Suppressor macrophage (primary cell): ENCODE measurements at places on chromosomes 13 and 19.

DNA sequence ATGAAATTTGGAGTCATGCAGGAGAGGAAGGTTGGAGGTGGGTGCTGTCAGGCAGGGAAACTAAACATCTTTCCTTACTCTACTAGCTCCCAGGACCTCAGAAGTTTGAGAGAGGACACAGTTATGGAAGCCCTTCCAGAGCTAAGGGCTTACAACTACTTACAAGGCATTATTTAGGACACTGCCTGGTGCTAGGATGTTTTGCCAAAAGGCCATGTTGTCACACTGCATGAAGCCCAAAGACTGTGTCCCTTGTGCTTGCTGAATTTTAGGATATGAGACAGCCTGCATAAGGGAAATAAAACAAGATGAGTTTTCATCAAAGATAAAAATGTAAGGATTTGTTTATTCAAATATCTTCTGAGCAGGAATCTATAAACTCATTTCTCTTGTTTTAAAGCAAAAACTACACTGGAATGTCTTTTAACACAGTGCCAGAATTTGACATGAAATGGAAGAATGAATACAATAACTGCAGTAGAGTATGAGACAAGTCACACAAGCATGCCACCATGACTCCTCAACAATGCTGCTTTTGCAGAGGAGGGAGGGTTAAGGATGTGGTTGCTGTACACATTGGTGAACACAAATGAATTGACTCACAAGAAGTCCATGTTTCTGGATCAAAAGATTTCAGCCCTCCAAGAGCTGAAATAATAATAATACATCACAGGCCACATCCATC lies 258.4 kb downstream of the SPRY2 start:
- DNase-seq, result no peak

- DNase-seq, result no peak
Measured at GRCh38 chr13:69737129-69737935, 370.3 kb upstream of the ATXN8OS start.

DNA sequence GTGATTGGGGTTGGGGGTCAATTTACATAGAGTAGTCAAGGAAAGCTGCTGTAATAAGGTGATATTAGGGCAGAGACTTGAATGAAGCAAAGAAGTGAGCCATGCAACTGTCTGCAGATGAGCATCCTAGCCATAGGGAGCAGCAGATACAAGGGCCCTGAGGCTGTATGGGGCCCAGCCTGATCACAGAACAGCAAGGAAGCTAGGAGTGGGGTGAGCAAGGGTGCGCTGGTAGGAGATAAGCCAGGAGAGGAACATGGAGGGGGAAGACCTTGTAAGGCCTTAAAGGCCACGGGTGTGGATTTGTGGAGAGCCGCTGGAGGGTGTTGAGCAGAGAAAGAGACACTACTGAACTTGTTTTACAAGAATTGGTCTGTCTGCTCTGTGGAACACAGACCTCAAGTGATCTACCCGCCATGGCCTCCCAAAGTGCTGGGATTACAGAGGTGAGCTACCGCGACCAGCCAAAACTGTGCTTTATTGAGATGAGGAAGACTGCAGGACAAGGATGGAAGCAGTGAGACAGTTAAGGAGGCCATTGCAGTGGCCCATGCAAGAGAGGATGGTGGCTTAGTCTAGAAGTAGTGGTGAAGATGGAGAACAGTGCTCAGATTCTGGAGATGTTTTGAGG lies 93.0 kb downstream of the ZAR1L start:
- no peak for DNase-seq

DNA sequence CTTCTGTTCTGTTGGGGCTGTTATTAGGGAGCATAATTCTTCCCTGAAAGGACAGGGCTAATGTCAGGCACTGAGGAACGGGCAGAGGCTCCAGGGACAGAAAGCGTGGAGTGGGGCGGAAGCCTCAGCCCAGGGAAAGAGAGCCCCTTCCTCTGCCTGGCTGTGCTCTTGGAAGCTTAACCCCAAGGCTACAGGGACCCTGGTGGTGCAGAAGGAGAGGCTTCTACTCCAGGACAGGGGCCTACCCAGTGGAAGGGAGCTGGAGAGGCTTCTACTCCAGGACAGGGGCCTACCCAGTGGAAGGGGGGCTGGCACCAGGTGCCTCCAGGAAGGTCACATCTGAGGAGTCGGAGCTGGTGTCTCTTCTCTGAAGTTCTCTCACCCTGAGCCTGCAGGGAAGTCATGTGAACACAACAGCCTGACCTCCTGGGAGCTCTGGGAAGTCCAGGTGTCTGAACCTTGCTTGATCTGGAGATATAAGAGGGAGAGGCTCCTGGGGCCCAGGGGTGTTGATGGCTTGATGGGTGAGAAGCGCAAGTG lies 159.5 kb upstream of the SOX1 start:
- no peak for DNase-seq

GRCh38 chr19:4449022-4449638 lies 8.5 kb downstream of the UBXN6 start:
- no peak for DNase-seq

- no peak for DNase-seq
Measured at GRCh38 chr19:2246801-2247361, 2.2 kb upstream of the AMH start.

GRCh38 chr19:661427-662196 lies 1.4 kb downstream of the RNF126 start:
- DNase-seq, result peak; percentile 63

- DNase-seq, result no peak
Measured at GRCh38 chr19:51168564-51169282, 26.6 kb downstream of the SIGLEC7 start.

DNA sequence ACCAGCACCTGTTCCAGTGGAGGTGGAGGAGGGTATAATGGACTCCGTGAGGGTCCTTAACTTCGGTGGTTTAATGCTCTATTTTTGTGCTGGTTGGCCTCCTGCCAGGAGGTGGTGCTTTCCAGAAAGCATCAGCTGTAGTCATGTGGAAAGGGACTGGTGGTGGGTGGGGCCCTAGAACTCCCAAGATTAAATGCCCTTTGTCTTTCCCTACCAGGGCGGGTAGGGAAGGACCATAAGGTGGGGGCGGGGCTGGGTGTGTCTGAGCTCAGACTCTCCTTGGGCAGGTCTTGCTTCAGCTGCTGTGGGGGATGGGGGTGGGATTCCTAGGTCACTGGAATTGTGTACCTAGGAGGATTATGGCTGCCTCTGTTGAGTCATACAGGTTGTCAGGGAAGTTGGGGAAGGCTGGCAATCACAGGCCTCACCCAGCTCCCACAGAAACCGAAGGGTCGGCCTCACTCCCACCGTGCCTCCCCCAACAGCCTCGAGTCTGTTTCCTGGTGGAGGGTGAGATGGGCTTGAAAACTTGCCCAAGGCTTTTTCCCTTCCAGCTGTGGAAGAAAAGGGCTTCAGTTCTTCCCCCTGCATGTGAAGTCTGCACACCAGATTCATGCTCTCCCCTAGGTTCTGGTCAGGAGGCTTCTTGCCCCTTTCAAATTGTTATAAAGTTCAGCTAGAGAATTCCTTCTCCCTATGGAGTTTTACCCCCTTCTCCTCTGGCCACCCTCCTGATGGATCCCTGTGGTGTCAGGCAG lies 60.3 kb upstream of the CLDN10 start:
- no peak for DNase-seq

DNA sequence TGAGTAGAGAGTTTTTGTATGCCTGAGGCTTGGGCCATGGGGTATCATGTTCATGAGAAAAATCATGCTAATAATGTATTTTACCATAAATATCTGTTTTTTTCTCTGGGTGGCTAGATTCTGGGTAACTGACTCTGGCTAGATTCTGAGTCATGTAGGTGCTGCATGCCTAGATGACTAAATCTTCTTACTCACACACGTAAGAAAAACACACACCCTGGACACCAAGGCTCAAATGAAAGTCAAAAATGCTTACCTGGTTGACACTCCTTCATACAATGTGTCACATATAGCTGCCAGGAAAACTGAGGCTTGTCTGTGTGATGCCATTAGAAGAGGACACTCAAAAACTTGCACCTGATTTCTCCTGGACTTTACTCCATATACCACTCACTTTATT lies 597.4 kb upstream of the SLITRK1 start:
- DNase-seq, result no peak

GRCh38 chr19:3275583-3276340 lies 51.3 kb downstream of the CELF5 start:
- peak; percentile 86 for DNase-seq

DNA sequence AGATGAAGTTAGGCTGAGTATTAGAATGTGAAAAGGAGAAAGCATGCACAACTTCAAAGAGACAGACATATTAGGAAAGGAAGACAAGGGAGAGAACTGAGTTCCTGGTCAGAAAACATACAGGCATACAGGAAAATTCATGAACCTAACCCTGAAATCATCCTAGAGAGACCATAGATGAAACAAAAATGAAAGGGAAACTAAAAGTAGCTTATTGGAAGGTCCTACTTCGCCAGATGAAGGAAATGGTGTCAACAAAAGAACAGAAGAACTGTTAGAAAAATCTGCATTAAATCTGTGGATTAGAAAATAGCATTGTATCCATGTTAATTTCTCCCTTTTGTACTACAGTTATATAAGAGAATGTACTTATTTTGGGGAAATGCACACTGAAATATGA lies 169.0 kb upstream of the UFM1 start:
- no peak for DNase-seq

GRCh38 chr19:16042533-16043085 lies 33.7 kb upstream of the TPM4 start:
- DNase-seq, result no peak

GRCh38 chr13:102569488-102569887 lies 27.3 kb upstream of the TPP2 start:
- DNase-seq, result no peak

DNA sequence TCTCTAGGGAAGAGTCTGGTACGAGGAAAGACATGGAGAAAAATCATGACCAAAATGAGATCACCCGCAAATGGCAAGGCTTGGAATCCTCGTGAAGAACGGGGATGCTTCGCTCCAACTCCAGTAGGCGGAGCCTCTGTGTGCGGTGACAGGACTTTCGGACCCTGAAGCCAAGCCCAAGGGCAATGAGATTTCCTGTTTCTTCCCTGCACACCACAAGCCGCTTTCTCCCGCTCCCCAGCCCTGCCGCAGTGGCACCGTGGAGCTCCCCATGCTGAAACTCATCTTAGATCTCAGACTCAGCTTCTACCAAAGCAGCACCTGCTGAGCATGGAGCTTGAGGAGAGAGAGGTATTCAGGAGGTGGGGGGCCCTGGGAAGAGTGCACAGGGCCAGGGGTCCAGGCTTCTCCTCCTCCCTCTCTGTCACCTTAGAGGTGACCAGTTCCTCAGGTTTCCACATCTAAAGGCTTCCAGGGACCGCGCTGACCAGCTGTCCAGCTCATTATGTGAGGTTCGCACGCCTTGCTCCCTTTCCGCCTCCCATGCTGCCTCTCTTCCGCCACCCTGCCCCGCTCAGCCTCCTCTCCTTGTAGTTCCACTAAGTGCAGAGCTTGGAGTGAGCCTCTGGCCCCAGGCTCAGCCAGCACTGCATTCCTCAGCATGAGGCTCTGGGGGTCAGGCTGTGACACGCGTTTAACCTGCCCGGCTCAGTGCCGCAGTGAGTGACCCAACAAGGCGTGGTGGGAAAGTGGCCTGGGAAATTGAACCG lies 153.8 kb upstream of the SOX1 start:
- no peak for DNase-seq

- no peak for DNase-seq
Measured at GRCh38 chr13:31264151-31264550, 64.4 kb downstream of the B3GLCT start.

DNA sequence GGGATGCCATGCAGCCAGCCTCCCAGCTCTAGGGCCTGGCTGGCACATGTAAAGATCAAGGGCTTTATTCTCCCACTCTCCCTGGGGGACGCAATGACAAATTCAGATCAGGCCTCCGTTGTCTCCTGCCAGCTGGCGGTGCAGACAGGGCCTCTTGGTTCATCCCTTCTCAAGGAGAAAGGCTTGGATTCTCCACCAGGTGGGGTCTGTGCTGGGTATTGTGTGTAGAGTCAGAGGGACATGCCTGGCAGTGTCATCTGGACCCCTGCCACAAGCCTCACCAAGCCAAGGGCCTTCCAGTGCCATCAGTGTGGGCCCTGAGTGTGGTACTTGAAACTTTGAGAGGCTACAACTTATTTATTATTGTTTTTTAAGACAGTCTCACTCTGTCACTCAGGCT lies 8.4 kb upstream of the PTPRS start:
- no peak for DNase-seq

- DNase-seq, result no peak
Measured at GRCh38 chr19:5337708-5338655, 2.6 kb downstream of the PTPRS start.

GRCh38 chr13:26895808-26896466 lies 135.4 kb upstream of the GPR12 start:
- DNase-seq, result no peak
